ENCODE measurements at places on chromosomes 11 and 22. TPM values are rescaled to one million over a fixed set of nuclear protein-coding genes. Genes with fewer than 3 reads are reported as not detected.

The SAA1 gene
- 0.32 TPM for total RNA-seq

The ALG12 gene
- total RNA-seq, result 17.4 TPM

The KCNE3 gene
- 1.2 TPM for total RNA-seq

The HEPHL1 gene
- not detected for total RNA-seq

The ELFN2 gene
- 0.13 TPM for total RNA-seq

The INPP5J gene
- total RNA-seq, result not detected

The ACR gene
- total RNA-seq, result not detected

The BCO2 gene
- 1.5 TPM for total RNA-seq

The SHANK3 gene
- 0.39 TPM for total RNA-seq

The IMMP1L gene
- 13.5 TPM for total RNA-seq

The BANF1 gene
- total RNA-seq, result 37.4 TPM

The MS4A4A gene
- total RNA-seq, result not detected

The MAJIN gene
- total RNA-seq, result not detected

The NXPE1 gene
- total RNA-seq, result 0.11 TPM

The IFITM1 gene
- total RNA-seq, result 51.7 TPM

The SWAP70 gene
- 86.6 TPM for total RNA-seq
